ENCODE measurements at places on chromosomes 7 and 10.

DNA sequence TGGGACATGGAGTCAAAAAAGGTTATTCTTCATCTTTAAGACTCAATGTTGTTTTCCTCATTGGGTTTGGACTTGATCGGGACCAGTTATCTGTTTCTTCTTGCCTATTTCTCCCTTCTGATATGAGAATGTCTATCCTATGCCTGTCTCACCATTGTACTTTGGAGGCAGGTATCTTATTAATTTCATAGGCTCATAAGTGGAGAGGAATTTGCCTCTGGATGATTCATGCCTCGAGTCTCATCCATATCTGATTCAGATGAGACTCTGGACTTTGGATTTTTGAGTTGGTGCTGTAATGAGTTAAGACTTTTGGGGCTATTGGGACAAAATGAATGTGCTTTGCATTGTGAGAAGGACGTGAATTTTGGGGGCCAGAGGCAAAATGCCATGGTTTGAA lies 36.2 kb upstream of the CCDC7 start:
- no peak for DNase-seq

DNA sequence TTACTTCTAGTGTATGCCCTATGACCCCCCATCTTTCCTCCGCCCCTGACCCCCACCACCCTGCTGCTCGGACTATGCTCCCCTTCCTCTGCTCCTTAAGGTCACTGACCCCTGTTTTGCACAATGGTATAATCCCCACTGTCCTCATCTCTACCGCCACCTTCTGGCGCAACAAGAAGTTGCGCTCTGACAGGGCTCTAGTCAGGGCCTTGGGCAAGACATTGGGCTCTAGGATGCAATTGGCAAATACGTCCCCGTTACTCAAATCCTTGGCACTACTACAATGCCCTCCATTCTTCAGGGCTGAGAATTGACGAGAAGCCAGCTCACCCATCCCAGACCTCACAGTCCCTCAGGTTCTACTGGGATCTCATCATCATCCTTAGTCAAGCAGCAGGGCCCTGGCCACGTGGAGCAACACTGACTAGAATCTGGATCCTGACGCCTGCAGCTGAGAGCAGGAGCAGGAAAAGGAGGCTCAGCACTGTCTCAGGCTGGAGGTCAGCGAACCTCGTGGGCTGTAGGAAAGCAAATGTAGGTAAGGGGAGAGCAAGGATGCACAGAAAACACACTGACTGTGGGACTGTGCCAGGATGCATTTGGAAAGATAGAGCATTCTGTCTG lies 10.6 kb downstream of the LRIT2 start:
- DNase-seq = no peak

DNA sequence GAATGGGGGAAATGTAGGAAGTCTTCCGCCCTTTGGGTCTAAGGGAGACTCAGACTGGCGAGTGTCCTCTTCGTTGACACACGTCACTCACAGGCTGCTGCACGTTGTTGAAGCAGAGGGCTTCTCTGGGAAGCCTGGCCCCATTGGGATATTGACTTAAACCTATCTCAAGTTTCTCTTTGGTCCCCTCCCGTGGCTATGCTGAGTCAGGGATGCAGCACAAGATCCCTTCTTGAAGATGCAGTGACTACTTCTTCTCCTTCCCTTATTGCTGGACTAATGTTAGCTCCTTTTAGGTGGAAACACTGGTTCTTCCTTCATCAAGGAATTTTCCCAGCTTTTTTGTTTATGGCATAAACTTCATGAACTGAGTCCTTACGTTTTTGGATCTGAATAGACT lies 89.8 kb upstream of the CCDC71L start:
- DNase-seq = no peak

- no peak for DNase-seq
Measured at GRCh38 chr7:158000160-158000559, 587.5 kb downstream of the PTPRN2 start.

DNA sequence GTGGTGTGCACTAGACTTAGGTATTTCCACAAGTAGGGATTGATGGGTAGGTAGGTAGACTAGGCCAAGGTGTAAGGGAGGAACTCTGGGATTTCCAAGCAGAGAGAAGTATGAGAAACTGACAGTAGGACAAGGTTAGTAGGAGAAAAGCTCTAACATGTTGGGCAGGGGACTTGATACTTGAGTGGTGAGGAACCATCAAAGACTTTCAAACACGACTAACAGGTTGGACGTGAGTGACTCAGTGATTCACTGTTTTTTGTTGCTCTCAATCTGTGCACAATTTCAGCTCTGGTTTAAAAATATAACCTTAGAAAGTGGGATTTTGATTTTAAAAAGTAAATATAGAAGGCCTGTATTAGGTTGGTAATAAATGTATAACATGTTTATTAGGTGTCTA lies 44.4 kb downstream of the KLHDC10 start:
- no peak for DNase-seq

DNA sequence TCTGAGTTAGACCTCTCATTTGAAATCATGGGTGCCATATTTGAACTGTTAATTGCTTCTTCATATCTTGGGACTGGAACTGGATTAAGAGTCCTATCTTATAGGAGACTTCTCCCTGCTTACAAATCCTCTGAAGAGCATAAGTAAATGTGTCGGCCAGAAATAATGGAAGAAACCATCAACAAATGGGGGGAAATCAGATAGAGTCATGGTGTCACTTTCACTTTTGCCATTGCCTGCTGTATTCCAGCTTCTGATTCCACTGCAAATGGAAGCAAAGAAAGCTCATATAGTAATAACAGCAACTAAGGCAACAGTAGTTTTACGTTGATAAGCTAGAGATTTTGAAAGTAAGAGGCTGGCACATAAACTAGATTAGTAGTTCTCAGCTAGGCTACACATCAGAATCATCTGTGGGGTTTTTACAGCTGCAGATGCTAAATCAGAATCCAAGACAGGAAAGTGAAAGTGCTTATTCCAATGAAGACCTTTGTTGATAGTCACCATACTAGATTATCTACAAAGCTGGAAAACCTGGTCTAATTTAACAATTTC lies 12.3 kb upstream of the CRPPA start:
- DNase-seq = no peak

GRCh38 chr10:93790439-93790838 lies 32.7 kb downstream of the LGI1 start:
- DNase-seq = no peak

DNA sequence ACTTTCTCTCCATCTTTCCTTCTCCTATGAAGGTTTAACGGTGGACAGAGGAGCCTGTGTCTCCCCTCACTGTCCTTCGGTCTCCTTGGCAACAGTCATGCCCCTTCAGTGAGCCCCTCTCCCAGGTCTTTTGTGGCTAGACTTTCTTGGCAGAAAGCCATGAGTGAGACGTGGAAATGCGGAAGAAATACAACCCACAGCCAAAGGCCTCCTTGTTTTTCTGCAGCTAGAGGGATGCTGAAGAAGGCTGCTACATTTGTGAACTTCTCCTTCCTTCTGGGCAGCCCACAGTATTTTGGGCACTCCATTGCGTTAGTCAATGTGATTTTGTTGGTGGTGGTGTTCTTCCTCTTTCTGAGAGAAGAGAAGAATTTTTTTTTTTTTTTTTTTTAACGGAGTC lies 333.7 kb upstream of the PODXL start:
- DNase-seq = no peak

- DNase-seq = no peak
Measured at GRCh38 chr7:125966278-125967048, 1036.8 kb upstream of the POT1 start.

DNA sequence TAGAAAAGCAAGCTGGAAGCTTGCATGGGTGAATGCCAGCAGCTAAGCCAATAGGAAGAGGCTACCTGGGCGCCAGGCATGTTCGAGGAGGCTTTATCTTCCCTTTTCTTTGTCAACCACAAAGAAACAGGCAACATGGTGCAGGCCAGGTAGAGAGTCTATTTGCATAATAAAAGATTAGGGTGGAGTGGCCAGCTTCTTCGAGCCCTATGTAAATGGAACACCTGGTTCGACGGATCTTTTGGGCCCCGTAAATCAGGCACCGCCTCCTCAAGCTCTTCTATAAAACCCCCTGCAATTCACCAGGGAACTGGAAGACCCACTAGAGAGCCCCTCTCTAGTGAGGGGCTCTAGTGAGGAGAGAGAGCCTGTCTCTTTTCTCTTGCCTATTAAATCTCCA lies 1106.2 kb upstream of the CELF2 start:
- DNase-seq = no peak

DNA sequence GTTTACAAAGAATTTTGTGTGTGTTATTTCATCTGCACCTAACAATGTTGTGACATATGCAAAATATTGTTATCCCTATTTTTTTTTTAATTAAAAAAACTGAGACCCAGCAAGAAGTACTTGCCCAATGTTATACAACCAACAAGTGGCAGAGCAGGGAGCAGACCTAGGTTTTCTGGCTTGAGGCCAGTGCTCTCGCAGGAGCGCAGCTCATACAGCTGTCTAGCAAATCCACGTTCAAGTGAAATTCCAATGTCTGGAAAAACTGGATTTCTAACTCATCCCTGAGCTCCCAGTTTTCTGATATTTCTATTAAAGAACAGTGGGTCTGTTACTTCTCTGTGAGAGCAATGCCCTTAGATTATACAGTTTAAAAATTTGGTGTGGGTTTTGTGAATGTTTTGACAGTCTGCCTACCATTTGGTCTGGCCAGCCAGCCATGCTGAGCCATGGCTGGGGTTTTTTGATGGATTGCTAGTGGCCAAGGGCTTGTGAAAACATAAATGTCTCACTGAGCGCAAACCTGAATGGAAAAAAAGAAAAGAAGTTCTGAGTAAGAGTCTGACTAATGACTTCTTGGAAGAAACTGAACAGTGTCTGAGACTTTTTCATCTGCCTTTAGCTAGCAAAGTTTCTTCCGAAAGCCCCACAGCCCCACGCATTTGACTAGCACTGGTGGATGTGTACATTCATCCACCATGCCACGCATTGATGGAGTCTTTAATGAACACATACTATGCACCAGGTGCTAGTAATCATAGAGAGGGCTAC lies 15.4 kb upstream of the PRF1 start:
- peak; percentile 80 for DNase-seq

DNA sequence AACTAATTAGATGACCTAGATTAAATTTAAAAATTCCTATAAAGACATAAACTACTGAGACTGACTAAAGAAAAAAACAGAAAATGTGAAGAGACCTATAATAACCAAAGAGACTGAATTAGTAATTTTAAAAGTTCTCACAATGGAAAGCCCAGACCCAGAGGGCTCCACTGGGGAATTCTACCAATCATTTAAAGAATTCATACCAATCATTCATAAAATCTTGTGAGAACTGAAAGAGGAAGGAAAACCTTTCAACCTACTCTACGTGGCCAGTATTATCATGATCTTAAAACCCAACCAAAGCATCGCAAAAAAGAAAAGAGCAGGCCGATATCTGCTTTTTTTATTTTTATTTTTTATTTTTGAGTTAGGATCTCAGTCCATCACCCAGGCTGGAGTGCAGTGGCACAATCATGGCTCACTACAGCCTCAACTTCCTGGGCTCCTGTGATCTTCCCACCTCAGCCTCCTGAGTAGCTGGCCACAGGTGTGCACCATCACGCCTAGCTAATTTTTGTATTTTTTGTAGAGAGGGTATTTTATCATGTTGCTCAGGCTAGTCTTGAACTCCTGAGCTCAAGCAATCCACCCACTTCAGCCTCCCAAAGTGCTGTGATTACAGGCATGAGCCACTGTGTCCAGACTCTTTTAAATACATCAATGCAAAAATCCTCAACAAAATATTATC lies 48.6 kb downstream of the DGKI start:
- DNase-seq = no peak
